Body of pancreas (tissue), 4 donors: ENCODE measurements at places on chromosomes 4 and X. TPM values are rescaled to one million over a fixed set of nuclear protein-coding genes. Genes with fewer than 3 reads are reported as not detected.

PDZD4 gene
- 2.6 TPM for total RNA-seq

DNA sequence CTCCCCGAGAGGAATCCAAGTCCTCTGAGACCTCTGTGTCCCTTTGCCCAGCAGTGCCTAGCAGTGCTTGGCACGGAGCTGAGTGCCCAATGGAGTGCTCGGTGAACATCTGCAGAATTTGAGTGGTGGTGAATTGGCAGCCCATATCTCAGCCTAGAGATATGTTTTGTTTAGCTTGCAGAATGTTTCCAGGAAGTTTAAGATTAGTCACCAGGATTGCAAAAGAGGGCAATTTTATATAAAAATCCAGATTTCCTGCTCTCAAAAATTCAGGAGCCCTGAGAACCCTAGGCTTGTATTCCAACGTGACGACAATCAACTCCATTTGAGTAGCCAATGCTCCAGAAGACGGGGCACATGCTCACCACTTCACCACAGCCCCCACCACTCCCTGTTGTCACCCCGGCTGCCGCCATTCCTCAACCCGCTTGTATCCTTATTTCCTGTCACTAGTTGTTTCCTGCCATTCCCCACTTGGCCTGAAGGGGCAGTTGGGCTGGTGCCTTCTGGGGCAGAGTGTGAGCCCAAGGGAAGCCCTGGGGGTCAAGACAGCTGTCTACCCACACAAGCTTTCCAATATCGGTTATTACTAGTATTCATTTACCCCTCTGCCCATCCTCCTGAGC is 116.9 kb downstream of the EFNB1 start:
- no peak for DNase-seq

DNA sequence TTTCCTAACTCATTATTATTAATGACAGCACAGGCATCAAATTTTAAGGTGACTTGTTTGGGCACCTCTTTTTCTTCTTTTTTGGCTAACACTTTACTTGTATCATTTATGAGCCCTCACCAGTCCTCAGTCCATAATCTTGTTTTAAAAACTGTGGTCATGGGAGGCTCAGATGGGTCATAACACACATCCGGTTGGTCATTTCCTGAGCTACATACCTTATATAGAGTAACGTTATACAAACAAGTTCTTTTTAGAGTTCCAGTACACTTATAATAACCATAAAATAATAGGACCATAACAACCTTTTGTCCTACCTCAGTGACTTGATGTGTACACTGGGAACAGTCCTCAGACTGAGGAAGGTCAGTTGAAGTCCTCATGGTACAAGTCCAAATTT is 21.1 kb upstream of the PLS3 start:
- no peak for DNase-seq

- DNase-seq, result no peak
These were observed 571.1 kb downstream of the PCDH7 start for GRCh38 chr4:31291238-31291637.
